LNCaP clone FGC (cell line): ENCODE measurements at places on chromosomes 12 and 14.
A peak's percentile ranks its signal among the peaks of the same experiment; 100 is the strongest.

GRCh38 chr12:44507461-44507860 is 368.7 kb downstream of the NELL2 start:
- no peak for DNase-seq

DNA sequence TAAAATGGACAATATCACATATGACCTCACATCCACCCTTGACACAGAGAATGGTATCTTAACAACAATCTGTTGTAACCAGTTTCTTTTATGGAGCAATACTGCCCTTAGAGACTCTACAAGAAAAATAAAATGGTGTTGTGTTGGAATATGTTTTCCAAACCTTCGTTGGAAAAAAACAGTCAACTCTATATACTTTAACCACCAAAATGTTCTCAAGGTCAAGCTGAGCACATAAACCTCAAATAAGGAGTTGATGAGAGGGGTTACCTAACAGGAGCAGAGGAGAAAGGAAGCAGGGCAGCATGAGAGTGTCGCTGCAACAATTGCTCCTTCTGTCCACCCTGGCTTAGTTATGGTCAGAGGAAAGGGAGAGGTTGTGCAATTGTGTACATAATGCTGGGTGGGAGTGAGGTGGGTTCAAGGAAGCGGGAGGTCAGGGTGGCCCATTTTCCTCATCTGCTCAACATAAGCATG is 179.2 kb upstream of the BMP4 start:
- no peak for DNase-seq

- DNase-seq = no peak
These were observed 12.4 kb downstream of the NFKBIA start for GRCh38 chr14:35392103-35392502.

- DNase-seq = no peak
These were observed 7.7 kb upstream of the INF2 start for GRCh38 chr14:104681689-104682074.

- DNase-seq = no peak
These were observed 36.3 kb upstream of the BICD1 start for GRCh38 chr12:32070370-32070769.

DNA sequence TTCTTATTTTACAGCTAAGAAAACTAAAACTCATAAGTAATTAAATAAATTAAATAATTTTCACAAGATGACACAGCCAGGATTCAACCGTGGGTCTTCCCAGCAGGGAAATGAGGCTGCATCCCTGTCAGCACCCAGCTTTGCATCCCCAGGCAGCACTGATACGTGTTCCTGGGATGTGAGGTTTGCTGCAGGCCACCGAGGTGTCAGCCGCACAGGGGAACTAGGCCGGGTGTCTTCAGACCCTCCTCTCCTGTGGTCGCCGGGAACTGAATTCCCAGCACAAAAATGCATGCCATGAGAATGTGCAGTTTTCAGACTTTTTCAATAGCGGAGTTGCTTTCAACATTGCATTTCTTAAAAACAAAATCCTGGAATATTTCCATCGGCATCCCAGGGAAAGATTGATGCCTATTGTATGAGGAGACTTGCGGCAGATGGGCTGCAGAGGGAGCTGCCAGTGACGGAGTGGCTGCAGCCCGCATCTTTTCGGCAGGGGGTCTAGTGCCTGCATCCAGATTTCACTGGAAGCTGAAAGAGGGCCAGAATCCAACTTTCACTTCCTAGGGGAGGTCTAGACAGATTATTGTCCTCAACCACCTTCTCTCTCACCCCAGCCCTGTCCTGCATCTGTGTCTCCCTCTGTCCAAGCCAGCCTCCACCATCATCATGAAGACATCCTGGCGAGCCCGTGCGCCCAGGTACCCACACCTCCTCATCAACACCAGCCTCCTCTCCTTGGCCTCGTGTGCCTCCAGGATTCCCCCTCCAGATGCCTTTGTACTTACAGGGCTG is 12.6 kb downstream of the LRTM2 start:
- DNase-seq = no peak

DNA sequence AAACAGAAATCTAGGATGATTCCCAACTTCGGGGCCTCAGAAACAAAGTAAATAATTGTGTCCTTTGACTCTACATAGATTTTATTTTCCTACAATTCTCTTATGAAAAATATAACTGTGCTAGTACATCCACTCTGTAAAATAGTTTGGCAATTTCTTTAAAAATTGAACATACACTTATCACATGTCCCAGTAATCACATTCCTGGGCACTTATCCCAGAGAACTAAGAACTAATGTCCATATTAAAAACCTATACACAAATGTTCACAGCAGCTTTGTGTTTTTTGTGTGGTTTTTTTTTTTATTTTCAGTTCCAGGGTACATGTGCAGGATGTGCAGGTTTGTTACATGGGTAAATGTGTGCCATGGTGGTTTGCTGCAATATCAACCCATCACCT is 99.0 kb downstream of the KCNH5 start:
- no peak for DNase-seq

DNA sequence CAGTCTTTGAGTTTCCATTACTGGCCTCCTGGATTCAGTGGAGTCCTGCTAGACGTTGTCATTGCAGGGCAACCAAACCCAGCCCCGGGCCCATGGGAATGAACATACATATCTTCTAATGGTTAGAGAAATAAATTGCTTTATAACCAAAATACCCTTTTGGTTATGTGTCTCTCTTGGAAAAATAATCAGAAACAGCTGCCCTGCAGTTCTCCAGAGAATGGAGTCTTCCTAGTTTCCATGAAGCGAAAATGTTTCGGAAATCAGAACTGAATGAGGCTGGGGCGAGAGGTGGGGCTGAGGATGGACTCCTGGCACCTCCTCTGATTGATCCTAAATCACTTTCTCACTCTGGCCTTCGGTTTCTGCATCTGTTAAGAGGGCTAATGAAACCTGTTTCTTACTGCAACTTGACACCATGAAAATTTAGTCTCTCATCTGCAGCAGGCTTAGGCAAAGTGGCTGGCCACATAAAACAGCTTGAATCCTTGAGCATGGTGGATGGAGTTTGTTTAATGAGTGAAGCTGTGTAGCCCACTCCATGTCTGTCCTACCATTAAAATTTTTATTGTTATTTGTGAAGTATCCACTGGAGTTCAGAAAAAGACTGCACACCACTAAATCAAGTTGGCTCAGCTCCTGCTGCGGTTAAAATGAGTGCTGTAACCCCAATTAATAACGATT is 198.9 kb downstream of the CACNA1C start:
- DNase-seq = no peak

DNA sequence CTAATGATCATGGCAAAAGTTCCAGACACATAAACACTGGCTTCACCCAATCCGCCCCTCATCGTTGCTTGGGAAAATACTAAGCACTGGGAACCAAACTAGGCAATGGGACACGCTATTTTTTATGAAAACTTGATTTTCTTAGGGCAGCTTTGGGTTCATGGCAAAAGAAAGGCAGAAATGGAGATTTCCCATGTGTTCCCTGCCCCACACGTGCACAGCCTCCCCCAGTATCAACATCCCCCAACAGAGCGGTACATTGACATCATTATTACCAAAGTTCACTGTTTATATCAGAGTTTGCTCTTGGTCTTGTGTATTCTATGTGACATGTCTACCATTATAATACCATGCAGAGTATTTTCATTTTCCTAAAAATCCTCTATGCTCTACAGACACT is 71.0 kb downstream of the DBX2 start:
- no peak for DNase-seq

- no peak for DNase-seq
These were observed 23.5 kb downstream of the FZD10 start for GRCh38 chr12:130185455-130186391.

GRCh38 chr14:28671425-28671824 is 95.2 kb upstream of the FOXG1 start:
- DNase-seq = peak; percentile 47

DNA sequence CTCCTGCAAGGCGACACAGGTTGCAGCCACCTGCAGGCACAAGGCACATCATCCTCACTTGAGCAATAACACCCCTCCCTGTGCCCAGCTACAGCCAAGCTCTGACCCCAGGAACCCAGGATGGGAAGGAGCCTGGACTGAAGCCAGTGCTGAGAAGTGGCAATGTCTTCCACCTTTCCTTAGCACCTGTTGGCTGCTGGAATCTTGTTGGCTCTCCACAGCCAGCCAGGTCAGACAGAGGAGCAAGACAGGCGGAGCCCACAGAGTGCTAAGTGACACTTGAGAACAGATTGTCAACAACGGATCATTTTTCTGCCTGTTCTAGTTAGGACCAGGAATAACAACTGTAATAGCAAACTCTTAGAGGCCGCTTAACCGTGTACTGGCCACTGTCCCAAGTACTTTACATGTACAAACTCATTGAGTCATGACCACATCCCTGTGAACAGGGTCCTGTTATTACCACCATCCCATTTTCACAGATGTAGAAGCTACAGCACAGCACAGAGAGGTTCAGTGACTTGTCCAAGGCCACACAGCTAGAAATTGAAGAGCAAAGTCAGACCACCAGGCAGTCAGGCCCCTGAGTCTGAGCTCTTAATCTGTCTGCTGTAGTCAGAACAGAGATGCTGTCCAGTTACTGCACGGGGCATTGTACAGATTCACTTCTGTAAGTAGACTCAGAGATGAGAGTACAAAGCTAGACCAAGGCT is 45.6 kb downstream of the RNFT2 start:
- no peak for DNase-seq

DNA sequence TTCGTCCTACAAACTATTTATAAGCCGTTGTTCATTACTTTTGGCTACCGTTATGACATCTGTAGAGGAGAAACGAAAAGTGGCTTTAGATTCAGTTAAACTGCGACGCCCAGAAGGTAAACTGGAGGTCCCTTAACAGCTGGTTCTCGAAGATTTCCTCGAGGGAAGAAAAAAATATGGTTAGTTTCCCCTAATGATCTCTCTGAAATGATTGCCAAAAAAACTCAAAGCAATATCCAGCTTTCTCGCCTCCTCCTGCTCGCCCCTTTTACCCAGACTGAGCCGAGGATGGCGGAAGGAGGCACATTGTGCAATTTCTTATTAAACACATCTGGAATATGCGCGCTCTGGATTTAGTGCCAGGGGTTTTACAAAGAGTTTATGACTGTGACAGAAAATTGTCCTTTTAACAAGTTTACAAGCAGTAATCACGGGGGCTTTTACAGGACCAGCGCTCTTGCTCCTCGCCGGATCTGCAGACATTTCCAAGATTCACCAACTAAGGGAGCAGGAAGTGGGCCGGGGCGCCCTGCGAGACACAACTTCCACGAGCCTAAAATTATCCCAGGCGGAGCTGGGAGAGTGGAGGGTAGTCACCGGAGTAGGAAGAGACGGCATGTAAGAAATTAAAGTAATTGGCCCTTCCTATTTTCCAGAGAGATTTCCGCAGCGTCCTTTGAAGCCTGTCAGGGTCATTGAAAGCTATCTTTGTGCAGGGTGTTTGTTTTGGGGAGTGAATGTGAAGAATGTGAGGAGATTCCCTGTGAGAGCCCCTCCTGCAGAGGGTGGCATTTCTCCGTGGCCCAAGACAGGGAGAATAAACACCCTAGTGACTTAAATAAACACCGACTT is 5.6 kb downstream of the SIX1 start:
- no peak for DNase-seq

GRCh38 chr14:33700052-33700451 is 250.8 kb downstream of the EGLN3 start:
- no peak for DNase-seq
